Astrocyte of the spinal cord (primary cell): ENCODE measurements at places on chromosomes 4 and X.

- DNase-seq, result peak; percentile 32
Observed at GRCh38 chr4:67131224-67131623, 414.1 kb downstream of the CENPC start.

DNA sequence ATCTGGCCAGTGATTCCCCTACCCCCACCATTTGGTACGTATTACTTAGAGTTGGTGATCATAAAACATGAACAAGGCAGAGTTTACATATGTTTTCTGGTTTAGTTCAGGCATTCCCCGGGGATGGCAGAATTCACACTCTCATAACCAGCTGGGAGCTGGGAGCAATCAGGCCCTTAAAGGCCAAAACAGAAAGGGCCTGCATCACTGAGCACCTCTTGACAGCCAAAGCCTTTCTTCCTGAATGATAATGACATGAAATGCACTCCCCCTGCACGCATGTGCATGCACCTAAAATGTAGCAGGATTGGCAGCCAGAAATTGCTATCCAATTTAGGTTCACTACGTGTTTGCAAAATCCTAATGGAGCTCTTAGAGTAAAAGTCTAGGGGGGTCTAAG, 235.4 kb downstream of the GPC3 start:
- no peak for DNase-seq

DNA sequence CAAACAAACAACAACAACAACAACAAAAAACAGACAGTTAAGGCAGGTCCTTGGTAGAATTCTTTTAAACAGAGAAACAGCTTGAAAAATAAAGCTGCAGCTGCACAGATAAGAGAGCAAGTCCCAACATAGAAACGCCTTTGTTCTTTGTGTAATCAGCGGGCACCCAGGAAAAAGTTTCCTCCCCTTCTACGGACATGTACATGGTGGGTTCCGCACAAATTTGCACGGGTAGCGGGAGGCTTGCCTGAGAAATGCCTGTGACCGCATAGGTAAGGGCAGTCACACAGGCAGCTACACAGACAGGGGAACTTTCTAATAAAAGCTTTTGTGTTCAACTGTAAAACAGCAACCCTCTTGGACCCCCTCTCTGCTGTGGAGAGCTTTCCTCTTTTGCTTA, 25.7 kb upstream of the CT47A1 start:
- no peak for DNase-seq

GRCh38 chr4:106698621-106699195, 330.1 kb upstream of the GIMD1 start:
- DNase-seq, result no peak
